ENCODE measurements at places on chromosomes 2 and 18.

DNA sequence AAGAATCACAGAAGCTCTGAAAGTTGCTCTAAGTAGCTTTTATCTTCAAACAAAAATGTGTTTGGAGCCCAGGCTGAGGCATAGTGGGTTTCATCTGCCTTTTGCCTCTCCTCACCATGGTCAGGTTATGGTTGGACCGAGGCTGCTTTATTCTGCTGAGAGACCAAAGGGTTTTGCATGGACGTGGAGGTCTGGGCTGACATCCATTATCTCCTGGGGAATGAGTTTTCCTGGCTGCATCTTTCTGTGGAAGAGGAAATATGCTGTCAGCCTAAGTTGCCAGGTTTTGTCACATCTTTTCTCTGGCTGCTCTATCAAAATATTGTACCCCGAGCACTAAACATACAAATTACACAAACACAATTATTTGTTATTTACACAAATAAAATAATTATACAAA lies 223.2 kb downstream of the LDLRAD4 start:
- DNase-seq, result no peak

- DNase-seq, result no peak
Observed at GRCh38 chr2:177250461-177250860, 14.1 kb downstream of the NFE2L2 start.

GRCh38 chr2:179354739-179355537 lies 90.3 kb upstream of the SESTD1 start:
- DNase-seq, result peak; percentile 42

DNA sequence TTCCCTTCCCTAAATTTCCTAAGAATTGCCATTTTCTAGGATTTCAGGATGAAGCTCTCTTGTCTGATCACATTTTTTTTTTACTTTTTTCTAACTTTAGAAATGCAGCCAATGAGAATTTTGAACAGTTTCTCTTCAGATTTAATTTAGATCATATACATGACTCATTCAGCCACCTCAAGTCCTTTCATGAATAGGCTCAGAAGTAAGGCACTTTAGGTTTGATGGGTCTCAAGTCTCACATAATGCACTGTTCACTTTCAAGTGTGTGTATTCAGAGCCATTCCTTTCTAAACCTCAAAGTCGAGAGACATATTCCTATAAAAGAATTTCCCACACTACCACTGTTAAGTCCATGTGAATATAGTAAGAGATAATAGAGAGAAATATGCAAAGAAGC lies 614.1 kb upstream of the VRK2 start:
- DNase-seq, result no peak

DNA sequence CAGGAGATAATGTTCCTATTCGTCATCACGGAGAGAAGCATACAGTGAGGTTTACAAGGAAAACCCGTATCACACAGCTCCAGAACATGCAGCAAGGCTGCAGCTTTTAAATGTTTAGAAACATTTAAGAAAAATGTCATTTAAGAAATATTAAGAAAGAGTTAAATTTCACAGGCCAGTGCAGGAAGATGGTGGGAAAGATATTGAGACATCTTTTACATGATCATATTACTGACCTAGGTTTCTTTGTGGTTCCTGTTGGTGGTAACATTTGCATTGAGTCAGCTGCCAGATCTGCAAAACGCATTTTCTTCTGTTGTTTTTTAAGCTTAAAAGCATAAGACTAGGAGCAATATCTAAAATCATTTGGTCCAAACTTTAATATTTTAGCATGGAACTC lies 44.9 kb downstream of the CPO start:
- no peak for DNase-seq

GRCh38 chr2:9964334-9964980 lies 13.0 kb downstream of the GRHL1 start:
- DNase-seq, result no peak

DNA sequence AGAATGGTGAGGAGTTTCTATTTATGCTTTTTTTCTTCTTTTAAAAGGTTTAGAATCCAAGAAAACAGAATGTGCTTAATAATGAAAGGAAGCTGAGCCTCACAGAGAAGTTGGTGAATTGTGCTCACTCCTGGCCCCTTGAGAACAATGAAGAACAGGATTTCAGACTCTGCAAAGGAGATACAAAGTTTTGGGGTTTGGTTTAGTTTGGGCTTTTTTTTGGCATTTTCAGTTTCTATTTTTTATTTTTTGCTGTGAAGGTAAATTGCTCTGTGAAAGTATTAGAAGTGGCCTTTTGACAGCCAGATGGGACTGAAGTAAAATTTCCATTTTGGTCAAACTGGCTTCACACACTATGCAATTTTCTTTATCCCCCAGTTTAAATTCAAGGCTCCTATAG lies 247.3 kb upstream of the GYPC start:
- DNase-seq, result no peak

DNA sequence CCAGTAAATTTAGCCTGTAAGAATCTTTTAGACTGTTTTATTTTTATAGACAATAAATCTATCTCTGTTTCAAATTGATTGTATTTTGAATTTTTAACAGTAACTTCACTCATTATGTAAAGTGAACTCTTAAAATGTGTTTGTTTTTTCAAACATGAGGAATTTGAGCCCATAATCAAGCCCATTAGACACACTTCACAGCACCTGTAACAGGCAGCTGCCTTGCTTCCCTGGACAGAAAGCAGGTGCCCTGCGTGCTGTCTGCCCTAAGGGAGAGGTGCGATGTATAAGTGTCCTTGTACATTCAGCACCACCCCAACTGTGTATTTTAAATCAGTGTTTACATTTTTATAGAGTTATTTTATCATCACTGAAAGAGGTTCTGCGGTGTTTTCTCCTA lies 186.5 kb upstream of the TPO start:
- no peak for DNase-seq

DNA sequence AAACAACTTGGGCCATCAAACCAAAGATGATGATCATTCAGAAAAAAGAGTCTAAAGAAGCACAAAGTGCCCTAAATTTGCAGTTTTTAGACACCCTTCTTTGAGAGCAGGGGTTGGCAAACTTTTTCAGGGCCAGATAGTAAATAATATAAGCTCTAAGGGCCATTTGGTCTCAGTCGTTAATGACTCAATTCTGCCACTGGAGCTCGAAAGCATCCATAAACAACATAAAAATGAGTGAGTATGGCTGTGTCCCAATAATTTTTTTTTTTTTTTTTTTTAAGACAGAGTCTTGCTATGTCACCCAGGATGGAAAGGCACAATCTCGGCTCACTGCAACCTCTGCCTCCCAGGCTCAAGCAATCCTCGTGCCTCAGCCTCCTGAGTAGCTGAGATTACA lies 152.3 kb downstream of the DTNB start:
- no peak for DNase-seq

- DNase-seq, result peak; percentile 39
Observed at GRCh38 chr2:129812071-129812470, 167.4 kb upstream of the RAB6C start.

- no peak for DNase-seq
Observed at GRCh38 chr2:101820519-101820918, 123.0 kb downstream of the MAP4K4 start.

DNA sequence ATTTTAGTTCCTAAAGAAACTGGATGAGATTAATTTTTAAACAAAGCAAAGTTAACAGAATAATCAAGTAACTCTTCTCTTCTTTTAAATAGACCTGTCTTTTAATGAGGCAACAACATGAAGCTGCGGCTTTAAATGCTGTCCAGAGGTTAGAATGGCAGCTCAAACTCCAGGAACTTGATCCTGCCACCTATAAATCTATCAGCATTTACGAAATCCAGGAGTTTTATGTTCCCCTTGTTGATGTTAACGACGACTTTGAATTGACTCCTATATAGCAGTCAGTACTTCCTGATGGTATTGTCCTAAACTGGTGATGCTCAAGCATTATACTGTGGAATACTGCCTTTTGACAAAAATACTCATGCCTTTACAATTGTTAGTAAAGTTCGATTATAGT lies 53.7 kb upstream of the TWSG1 start:
- no peak for DNase-seq

GRCh38 chr2:170711196-170711773 lies 3.9 kb upstream of the SP5 start:
- DNase-seq, result no peak

DNA sequence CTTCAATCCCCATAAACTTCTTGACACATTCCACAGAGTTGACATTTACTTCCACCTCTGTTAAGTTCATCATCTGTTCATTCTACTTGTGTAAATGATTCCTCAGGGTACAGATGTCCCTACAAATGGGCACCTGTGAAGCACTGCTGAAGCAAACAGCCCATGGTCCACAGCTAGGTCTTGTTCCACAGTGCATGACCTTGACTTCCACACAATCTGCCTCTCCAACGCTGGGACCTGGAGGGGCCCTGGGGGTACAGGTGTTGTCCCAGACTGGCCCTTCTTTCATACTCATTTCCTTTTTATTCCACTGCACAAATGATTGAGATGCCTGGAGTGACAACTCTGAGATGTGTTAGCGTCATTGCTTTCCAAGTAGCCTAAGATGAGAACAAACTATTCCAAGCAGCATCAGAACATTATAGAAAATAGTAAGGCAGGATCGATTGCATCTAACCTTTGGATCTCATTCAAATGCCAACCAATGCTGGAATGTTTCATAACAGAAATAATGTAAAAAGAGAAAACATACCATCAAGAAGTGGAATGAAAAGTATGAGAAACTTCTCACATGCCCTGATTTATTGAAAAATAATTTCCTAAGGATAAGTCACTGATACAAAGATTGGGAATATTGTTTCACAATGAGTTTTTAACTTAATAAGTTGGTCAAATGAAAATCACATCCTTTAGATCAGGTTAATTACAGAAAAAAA lies 31.2 kb downstream of the PIEZO2 start:
- no peak for DNase-seq

GRCh38 chr2:188601391-188601790 lies 309.7 kb downstream of the GULP1 start:
- DNase-seq, result no peak

DNA sequence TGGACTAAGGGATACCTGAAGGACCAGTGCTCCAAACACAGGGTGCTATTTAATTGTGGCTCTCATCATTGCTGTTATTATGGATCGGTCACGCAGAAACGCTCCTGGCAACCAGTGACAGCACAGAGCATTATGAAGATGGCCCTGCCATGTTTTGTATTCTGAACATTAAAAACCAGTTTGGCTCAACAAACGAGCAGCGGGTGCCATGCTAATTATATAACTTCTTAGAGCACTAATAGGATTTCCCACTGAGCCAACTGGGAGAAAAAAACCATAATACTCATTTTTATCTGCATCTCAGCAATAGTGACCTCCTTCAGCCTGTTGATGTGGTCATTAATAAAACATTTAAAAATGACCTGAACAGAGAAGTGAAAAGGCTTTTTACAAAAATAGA lies 212.8 kb downstream of the STK39 start:
- DNase-seq, result no peak

- DNase-seq, result peak; percentile 66
Observed at GRCh38 chr2:215002500-215002899, 135.9 kb downstream of the ABCA12 start.

DNA sequence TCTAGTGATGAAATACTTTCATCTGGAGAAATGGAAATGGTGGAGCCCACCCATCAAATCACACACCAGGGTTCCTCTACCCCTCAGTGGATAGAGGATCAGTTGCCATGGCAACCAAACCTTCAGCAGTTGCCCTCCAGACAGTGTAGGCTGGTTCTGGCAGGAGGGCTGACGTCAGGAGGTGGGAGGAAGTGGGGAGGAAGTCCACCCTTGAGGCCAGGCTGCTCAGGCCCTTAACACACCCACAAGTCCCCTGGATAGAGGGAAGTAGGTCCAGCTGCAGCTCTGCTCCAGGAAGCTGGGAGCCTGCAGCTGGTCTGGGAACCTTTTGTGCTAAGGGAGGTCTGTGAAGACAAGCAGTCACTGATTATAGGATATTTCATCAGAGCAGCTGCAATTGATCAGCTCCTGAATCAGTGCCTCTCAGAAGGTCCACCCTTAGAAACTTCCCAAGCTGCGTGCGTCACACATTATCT lies 186.6 kb downstream of the MTX2 start:
- peak; percentile 45 for DNase-seq

DNA sequence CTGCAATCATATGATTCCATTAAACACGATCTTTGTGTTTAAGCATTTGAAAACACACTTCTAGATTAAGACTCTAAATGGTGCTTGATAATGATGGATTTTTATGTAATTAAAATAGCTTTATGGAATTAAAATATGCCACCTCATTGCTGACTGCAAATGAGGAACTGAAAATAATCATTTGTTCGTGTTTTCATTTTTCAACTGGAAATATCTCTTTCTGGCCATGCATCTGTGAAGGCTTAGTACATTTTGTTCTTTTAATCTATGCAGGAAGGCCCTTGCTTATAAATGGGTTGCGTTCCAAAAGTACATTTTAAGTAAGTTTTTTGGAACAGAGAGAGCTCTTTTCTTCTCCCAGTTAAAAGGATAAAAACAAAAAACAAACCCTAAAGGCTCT lies 125.5 kb downstream of the MC4R start:
- DNase-seq, result peak; percentile 54

GRCh38 chr2:196750977-196751631 lies 48.4 kb downstream of the GTF3C3 start:
- DNase-seq, result peak; percentile 91
